ENCODE measurements at places on chromosomes 16 and 17. TPM values are rescaled to one million over a fixed set of nuclear protein-coding genes. Genes with fewer than 3 reads are reported as not detected.

Gene DNAH17
- total RNA-seq = 0.14 TPM

Gene CA10
- not detected for total RNA-seq

Gene OSGIN1
- 0.60 TPM for total RNA-seq

Gene CA7
- not detected for total RNA-seq

Gene USP6
- total RNA-seq = 0.86 TPM

Gene KRTAP2-1
- not detected for total RNA-seq

Gene C1QL1
- not detected for total RNA-seq

- H3K4me3 ChIP-seq = no peak overlapping the region
- peaks cover 24% of the 10 kb centered on the region for H3K4me1 ChIP-seq
- no peaks in the 10 kb centered on the region for H3K36me3 ChIP-seq
- no peaks in the 10 kb centered on the region for H3K27me3 ChIP-seq
Measured at GRCh38 chr16:11308493-11309283, 27.6 kb upstream of the PRM1 start.

DNA sequence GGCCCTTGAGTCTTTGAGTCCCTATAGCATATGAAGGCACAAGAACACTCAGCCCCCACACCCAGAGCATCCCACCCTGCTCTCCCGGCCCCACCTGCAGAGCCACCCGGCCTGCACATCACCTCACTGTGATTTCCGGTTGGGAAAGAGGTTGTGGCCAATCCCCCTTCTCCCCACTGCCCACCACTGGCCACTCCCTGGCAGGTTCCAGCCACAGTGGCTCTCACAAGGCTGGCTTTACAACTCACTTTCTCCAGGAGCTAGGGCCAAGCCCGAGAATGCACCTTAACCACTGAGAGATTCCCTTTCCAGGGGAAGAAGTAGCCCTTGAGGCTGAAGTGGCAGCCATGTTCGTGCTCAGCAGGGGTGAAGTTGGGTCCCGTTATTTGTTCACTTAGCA, 123.9 kb downstream of the C16orf78 start:
- no peaks in the 10 kb centered on the region for H3K36me3 ChIP-seq
- no peaks in the 10 kb centered on the region for H3K27me3 ChIP-seq
- no peaks in the 10 kb centered on the region for H3K4me1 ChIP-seq
- no peak overlapping the region for H3K4me3 ChIP-seq
- DNase-seq = no peak
- H3K27ac ChIP-seq = no peak overlapping the region

GRCh38 chr16:68230176-68230571, 5.8 kb downstream of the ESRP2 start:
- no peaks in the 10 kb centered on the region for H3K36me3 ChIP-seq
- no peak overlapping the region for H3K27ac ChIP-seq
- no peak for DNase-seq
- H3K27me3 ChIP-seq = peaks cover 4% of the 10 kb centered on the region
- H3K4me1 ChIP-seq = no peaks in the 10 kb centered on the region

DNA sequence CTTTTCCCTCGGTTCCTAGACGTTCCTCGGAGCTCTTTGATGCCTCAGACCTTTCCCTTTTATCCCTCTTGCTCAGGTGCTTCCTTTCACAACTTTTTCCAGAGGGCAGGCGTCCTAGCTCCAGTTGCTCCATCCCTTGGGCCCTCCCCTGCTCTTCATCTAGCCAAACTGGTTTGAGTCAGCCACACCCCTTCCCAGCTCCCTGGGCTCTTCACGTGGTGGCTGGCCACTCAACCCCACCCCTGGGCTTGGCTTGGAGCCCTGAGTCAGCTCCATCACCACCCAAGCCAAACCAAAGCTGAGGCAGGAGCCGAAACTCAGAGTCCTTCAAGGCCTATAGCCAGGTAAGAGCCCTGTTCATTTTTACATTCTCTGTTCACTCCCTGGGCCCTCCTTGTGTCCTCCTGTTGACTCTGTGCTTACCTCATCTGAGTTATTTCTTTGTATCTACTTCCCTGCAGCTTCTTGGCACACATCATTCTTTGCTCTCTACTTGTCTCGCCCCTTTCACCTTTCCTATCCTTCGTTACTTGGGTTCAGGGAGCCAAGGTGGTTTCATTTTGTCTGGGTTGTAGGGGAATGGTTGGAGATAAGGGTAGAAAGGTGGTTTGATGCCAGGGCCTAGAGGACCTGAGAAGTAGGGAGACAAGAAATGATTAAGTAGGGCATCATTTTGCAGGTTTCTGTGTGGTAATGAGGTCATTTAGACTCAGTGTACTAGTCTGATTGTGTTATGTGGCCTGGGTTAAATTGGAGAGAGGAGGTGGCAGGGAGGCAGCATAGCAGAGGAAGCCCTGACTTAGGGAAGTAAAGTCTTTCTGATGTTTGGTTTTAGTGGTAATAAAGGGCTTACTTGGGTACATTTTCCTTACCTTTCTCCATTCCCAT, 7.6 kb upstream of the PHKG2 start:
- peak; percentile 69 for DNase-seq
- no peak overlapping the region for H3K4me3 ChIP-seq
- no peaks in the 10 kb centered on the region for H3K27me3 ChIP-seq
- peaks cover 21% of the 10 kb centered on the region for H3K4me1 ChIP-seq
- peaks cover 57% of the 10 kb centered on the region for H3K36me3 ChIP-seq

- H3K36me3 ChIP-seq = no peaks in the 10 kb centered on the region
- H3K4me3 ChIP-seq = no peak overlapping the region
- no peak overlapping the region for H3K27ac ChIP-seq
Measured at GRCh38 chr17:28963055-28963611, 11.8 kb upstream of the PHF12 start.

DNA sequence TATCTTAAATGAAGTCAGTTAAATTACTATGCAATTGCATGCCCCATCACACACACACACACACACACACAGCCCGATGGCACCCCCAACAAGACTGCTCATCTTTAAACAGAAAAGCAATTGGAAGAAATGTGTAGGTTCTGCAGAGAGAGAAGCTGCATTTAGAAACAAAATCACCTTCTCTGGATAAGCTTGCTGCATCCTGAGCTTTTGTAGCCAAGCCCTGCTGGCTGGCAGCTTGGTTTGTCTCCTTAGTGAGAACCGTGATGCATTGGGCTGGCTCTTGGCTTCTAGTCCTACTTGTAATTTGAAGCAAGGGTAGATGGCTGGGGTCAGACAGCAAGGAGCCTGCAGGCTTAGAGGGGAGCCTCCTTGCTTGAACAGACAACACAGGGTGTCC, 153.8 kb downstream of the SOX9 start:
- H3K36me3 ChIP-seq = no peaks in the 10 kb centered on the region
- no peaks in the 10 kb centered on the region for H3K27me3 ChIP-seq
- DNase-seq = no peak
- H3K4me1 ChIP-seq = no peaks in the 10 kb centered on the region
- H3K4me3 ChIP-seq = no peak overlapping the region
- H3K27ac ChIP-seq = no peak overlapping the region

DNA sequence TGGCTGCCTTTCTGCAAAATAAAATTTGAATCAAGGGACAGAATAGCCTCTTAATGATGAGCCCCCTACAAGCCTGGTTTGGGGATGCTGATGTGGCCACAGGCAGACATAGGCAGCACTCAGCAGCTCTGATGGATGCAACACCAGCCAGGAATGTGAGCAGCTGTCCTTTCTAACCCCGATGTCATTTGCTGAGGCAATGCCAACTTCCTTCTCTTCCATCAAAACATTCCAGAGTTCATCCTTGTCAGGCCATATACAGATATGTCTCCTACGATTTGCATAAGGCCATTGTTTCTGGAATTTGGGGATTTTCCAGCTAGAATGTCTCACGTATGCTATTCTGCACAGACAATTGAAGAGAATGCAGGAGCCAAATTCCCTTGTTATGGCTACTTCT, 52.1 kb upstream of the MYOCD start:
- no peak overlapping the region for H3K4me3 ChIP-seq
- DNase-seq = peak; percentile 54
- H3K4me1 ChIP-seq = peaks cover 9% of the 10 kb centered on the region
- no peaks in the 10 kb centered on the region for H3K36me3 ChIP-seq
- peak overlapping the region; percentile 26 for H3K27ac ChIP-seq
- no peaks in the 10 kb centered on the region for H3K27me3 ChIP-seq

All from astrocyte (in vitro differentiated cells and primary cell).